ENCODE measurements at places on chromosomes 3 and 15.
A peak's percentile ranks its signal among the peaks of the same experiment; 100 is the strongest.

- DNase-seq = no peak
These were observed 363.6 kb downstream of the CHST2 start for GRCh38 chr3:143483214-143483613.

DNA sequence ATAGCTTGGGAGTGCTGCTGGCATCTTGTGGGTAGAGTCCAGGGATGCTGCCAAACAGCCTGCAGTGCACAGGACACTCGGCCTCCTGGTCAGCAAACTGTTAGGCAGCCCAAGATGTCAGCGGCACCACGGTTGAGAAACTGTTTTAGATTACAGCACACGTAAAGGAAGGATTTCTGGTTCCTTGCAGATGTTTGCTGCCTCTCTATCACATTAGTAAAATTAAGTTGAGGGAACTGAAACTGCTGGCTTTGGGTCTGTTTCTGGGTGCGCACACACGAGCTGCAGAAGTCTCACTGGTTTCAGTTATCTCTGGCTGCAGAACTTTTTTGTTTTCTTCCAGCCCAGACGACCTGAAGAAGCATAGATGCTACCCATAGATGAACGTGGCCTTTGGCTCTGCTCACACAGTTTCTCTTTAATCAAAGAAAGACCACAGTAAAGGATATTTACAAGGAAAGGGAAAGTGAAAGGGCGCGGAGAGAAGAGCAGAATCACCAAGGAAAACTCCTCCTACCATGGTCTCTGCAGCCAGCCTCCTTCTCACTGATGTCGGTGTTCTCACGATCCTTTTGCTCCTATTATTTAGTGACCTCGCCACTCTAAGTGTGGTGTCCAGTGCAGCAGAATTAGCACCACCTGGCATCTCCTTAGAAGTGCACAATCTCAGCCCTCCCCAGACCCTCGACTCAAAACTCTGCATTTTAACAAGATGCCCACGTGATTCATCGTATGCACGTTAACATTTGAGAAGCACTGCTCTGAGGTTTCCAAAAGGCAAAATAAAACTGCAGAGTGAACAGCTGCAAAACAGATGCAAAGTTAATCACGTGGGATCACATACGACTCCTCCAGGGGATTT, 50.6 kb upstream of the AKAP13 start:
- peak; percentile 57 for DNase-seq

DNA sequence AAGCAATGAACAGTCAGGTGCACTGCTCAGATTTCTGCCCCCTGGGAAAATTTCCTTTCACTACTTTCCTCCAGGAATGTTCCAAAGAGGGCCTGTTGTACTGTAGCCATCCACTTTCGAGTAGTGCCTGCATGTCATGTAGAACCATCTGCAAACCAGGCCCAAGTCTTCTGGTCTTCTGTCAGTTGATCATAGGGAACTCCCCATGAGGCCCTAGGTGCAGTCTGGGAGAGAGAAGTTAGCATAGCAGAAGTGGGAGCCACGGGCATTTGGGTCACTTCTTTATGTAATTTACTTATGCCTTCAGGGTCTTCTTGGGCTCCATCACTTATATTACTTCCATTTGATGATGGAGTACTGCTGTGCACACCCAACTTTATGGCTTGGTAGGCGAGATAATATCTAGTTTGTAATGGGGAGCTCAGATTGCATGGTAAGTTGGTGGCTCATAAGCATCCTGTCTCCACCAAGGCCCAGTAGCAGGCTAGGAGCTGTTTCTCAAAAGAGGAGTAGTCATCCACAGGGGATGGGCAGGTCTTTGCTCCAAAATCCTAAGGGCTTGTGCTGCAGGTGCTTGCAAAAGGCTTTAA, 151.4 kb downstream of the NFKBIZ start:
- DNase-seq = no peak

DNA sequence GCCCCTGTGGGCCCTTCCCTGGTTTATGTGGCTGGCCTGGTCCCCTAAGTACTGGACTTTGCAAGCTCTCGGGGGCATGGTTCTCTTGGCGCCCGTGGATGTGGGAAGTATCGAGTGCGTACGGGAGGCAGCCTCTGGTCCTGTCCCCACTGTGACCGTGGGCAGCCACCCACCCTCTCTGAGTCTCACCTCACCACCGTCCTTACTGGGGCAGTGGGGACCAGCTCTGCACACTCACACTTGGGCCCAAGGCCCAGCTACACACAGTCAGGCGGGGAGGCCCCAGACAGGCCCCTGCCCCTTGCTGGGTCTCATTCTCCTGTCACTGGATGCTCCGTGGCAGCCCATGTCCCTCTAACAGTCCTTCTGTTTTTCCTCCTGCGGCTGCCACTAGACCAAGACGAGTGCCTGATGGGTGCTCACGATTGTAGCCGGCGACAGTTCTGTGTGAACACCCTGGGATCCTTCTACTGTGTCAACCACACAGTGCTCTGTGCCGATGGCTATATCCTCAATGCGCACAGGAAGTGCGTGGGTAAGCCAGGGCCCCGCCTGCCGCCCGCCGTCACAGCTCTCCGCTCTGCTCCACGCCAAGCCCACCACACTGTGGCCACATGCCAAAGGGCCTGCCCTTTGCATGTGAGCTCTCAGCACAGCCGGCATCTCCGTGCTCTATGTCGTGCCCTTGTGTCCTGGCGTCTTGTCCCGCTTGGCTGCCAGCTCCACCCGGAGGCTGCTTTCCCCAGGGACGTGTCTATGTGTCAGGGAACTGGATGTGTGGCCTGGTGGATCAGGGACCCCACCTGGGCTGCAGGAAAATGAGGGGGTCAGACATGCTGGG, 72.7 kb downstream of the FBLN2 start:
- DNase-seq = peak; percentile 39

DNA sequence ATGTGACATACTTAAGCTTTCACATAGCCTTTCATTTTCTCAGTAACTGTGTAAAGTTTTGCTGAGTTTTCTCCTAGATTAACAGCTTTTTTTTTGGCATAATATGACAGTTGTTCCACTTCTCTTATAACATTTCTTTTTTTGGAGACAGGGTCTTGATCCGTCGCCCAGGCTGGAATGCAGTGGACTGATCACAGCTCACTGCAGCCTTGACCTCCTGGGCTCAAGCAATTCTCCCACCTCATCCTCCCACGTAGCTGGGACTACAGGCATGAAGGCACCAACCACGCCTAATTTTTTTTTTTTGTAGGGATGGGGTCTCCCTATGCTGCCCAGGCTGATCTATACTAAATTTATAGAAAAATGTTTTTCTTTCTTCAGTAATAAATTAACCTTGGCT, 30.1 kb downstream of the DLG1 start:
- DNase-seq = no peak

DNA sequence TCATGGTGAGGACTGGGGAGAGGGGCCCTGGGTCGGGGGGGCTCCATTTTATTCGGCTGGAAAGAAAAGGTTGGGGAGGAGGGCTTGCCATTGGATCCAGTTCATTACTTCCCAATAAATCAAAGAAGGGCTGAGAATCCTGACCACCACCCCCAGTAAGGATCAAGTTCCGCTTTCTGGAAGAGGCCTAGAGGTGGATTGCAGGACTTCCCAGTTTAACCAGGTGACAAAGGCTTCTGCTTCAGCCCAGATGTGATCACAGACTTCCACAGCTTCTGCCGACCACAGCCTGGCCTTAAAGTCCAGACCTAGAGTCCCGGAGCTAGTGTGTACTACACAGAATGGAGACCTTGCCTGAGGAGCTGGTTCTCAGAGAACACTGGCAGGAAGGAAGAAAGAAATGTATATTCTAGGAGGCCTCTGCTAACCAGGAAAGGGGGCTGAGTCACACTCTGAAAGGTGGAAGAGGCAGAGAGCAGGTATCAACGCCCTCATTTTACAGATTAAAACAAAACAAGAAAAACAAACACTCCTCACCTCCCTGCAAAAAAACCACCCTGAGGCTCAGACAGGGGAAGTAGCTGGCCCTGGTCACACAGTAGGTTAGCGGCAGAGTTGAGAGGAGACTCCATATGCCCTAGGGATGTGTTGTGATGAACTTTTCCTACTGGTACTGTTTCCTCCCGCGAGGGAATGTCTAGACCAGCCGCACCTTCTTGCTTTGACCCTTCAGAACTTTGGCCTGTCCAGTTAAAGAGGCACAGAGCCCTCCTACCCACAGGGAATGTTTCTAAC, 1.1 kb upstream of the CEMIP start:
- no peak for DNase-seq

GRCh38 chr3:114831861-114832260, 315.2 kb downstream of the ZBTB20 start:
- DNase-seq = no peak

DNA sequence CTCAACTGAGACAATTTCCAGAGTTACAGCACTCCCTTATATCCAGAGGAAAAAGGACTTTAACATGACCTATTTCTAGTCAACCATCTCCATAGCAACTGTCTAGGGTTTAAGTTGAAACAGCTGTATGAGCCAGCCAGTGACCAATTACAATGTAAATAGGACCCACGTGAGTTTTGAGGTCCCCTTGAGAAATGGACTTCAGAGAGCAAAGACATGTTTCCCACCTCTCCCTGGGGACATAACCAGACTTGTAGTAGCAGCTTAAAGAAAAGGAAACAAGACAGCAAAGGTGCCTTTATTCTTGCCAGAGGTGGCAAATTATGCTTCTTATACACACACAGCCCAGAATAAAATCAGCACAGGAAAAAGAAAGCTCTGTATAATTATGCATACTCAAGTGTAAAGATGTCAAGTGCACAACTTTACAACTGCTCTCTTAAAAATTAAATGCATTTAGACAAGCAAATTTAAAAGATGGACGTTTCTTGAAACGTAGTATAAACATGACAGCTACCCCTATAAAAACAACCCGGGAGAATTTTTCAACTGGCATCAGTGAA, 40.2 kb downstream of the SUMF1 start:
- peak; percentile 75 for DNase-seq

DNA sequence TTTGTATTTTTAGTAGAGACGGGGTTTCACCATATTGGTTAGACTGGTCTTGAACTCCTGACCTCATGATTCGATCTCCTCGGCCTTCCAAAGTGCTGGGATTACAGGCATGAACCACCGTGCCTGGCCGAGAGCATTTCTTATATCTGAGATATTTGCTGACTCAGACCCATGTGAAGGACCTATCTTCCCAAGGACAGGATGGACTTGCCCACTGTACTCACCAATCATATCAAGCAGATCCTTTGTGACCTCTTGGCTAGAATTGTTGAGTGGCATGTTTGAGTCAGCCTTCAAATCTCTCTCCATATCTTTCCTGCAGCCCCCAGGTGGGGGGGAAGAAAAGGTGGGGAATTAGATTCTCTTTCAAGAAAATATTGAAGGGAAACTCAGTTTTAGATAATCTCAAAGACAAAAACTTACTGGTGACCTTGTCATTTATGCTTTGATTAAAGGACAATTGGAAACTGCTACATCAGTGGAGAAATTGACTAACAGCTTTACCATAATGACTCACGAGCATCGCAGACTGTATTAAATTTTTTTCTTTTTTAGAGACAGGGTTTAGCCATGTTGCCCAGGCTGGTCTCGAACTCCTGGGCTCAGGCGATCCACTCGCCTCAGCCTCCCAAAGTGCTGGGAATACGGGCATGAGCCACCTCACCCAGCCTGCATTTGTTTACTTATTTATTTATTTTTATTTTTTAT, 3.1 kb downstream of the C3orf62 start:
- no peak for DNase-seq

- no peak for DNase-seq
These were observed 93.6 kb downstream of the CDIN1 start for GRCh38 chr15:36673039-36673438.

- peak; percentile 49 for DNase-seq
These were observed 165.1 kb downstream of the APBA2 start for GRCh38 chr15:29050870-29051269.

GRCh38 chr3:12451481-12451880, 32.8 kb upstream of the TSEN2 start:
- DNase-seq = no peak

- DNase-seq = no peak
These were observed 39.0 kb downstream of the CD200R1L start for GRCh38 chr3:112807685-112808084.

DNA sequence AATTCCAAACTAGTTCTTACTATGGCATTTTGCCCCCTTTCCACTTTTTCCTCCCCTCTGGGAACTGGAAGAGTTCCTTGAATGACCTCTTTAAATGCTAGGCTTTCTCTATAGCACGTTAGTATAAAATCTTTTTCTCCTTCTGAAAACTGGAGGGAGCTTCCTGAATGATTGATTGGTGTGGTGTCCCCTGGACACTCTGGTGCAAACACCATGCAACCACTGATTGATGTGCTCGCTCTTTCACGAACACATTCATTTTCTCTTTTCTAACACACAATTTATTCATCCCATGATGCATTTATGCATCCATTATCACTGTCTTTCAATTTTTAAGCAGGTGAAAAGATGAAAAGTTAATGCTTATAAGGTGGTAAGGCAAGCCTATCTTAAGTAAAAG, 159.1 kb upstream of the NANOGP8 start:
- no peak for DNase-seq

- no peak for DNase-seq
These were observed 8.8 kb downstream of the STARD9 start for GRCh38 chr15:42584031-42584765.

DNA sequence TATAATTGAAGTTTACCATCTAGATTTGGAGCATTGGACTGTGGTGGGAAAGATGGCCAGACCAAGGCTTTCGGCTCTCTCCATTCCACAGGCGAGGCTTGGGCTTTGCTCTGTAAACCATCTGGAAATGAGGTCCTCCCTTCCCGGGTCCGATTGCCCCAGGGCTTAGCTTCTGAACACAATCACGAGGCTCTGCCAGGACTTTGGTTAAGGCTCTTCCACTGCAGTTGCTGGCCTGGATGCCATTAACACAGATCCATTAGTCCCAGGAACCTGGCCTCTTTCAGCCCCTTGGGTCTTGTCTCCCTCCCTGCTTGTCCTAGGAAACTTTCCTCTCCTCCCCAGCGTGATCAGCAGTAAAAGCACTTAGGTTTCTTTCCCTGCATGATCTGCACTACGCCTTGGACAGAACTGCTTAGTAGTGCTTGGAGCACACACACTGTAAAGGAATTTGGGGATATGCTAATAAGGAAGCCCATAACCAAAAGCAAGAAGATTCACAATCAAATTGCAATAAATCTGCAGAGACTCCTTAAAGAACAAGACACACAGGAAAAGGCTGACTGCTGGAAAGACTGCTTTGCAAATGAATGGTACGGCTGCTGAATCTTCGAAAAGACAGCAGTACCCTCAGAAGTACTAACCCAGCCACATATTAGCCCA, 154.3 kb downstream of the ECT2 start:
- DNase-seq = peak; percentile 14

DNA sequence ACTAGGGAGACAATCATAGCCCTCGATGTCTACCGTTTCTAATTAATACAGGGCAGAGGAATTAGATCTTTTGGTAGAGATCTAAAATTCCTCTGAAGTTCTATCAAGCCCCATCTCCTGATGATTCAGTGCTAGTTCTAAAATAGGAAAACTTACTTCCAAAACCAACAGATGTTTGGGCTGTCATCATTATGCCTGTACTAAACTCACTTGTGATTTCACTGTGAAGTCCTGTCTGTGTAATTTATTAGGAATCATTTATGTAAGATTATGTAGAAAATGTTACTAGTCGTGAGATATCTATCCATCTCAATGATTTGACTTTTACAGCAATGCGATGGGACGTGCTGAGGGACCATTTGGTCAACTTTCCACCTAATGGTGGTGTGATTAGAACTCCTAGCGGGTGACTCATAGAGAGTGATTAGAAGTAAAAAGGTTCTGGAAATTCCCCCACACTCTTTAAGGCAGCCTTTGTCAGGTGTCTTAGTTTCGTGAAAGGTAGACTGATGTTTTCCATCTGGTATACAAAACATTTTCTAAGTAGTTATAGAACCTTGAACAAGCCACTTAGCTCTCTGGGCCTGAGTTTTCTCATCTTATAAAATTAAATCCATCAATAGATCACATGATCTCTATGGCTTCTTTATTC, 34.2 kb downstream of the LIPC start:
- DNase-seq = peak; percentile 32

All from hepatic stellate cell (primary cell).